ENCODE measurements at places on chromosomes 4 and X. TPM values are rescaled to one million over a fixed set of nuclear protein-coding genes. Genes with fewer than 3 reads are reported as not detected.

Gene CYP2U1
- 5.3 TPM for total RNA-seq

Gene MSL3
- total RNA-seq: 27.3 TPM

Gene TMEM129
- 36.8 TPM for total RNA-seq

Gene TMEM175
- total RNA-seq: 29.9 TPM
